ENCODE measurements at places on chromosomes 1 and 21.
A peak's percentile ranks its signal among the peaks of the same experiment; 100 is the strongest.

GRCh38 chr1:119542492-119542946, 35.5 kb downstream of the HSD3B1 start:
- DNase-seq: no peak

- DNase-seq: peak; percentile 36
Observed at GRCh38 chr1:31704271-31705079, 658 bp upstream of the COL16A1 start.

DNA sequence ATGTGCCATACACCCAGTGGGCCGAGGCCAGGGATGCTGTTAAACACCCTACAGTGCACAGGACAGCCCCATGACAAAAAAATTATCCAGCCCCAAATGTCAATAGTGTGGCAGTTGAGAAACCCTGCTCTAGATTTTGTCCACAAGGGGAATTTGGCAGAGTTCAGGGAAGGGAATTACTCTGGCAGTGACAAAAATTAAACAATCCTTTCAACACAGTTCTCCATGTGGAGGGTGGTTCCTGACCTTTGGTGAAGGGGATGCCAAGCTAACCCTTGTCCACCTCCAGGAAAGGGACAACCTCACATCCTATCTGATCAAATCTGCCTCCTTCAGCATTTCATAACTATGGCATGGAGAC, 28.4 kb upstream of the CD84 start:
- no peak for DNase-seq

DNA sequence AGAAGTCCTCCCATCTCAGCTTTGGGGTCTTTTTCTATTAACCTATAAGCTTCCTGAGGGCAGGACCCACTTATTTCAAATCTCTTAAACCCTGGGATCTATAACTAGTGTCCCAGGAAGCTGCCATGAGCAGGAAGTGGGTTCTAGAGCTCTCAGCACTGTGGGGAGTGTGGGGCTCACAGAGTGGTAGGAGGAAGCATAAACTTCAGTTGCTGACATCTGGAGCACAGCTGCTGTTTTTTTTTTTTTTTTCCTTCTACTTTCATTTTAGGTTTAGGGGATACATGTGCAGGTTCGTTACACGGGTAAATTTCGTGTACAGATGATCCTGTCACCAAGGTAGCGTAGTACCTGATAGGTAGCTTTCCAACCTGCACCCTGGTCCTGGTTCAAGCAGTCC, 59.3 kb downstream of the AK4 start:
- no peak for DNase-seq

DNA sequence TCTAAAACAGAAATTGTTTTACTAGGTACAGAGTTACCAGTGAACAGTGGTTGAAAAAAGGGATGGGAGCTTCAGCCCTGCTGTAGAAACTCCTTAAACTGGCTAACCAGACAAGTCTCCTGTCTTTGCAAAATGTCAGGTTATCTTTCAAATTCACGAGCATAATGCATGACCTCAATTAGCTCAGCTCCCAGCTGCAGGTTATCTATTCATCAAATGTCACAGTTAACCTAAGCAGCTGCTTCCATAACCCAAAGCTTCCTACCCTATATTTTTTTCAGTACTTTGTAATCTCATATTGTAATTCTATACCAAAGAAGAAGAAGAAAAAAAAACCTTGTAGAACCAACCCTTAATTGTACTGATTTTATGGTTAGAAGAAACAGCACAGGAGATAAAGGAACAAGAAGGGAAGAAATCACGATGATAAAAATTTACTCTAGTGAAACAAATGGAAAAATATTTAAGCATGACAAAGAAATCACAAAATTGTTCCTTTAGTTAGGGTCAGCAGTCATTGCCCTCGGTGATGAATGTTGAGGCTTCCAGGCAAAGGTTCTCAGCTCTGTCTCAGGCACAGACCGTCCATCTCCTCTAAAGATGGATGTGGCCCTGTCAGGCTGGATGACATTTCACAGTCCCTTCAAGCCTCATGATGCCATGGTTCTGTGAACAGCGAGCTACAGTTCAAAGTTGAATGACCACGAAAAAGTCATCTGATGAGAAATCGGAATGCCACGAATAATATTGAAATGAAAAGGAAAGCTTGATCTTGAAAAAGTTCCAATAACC, 95.9 kb downstream of the PLD5 start:
- no peak for DNase-seq

- no peak for DNase-seq
Observed at GRCh38 chr1:31626223-31627207, 9.0 kb downstream of the HCRTR1 start.

DNA sequence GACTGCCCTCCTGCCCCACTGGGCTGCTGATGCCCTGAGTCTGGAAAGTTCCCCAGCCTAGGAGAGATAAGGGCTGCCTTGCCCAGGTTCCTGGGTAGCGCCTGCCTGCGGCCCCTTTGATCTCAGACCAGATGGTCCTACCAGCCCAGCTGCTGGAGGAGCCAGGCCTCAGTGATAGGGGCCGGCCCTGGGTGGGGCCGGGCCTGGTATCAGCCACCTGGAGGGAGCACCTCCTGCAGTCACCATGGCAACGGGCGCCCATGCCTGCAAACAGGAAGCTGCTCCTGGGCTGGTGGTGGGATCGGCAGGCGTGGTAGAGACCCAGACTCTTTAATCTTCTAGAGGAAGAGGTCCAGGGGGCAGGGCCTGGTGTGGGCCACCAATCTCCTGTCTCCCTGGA, 119.7 kb upstream of the WNT4 start:
- no peak for DNase-seq

GRCh38 chr1:149846042-149846441, 53.3 kb upstream of the BOLA1 start:
- DNase-seq: no peak

DNA sequence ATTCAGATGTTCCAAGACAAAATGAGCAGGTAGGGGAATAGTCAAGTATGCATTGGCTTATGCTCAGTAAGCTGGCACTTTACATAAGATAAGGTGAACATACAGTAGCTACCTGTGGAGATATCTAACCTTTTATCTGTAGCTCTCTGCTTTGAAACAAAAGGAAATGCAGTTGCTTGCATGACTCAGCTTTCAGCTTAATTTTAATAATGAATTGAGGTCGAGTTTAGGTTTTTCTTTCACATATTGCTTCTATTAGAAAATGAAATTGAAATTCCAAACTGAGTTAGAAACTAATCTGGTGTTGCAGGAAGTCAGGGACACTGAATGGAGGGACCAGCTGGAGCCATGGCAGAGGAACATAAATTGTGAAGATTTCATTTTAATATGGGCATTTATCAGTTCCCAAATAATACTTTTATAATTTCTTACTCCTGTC, 8.3 kb downstream of the FRRS1 start:
- DNase-seq: no peak

DNA sequence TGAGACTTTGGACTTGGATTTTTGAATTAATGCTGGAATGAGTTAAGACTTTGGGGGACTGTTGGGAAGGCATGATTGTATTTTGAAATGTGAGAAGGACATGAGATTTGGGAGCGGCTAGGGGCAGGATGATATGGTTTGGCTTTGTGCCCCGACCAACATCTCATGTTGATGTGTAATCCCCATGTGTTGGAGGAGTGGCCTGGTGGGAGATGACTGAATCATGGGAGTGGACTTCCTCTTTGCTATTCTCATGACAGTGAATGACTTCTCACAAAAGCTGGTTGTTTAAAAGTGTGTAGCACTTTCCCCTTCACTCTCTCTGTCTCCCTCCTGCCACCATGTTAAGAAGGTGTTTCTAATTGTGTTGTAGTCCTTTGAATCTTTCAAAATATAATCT, 9.3 kb upstream of the PHGDH start:
- DNase-seq: no peak

DNA sequence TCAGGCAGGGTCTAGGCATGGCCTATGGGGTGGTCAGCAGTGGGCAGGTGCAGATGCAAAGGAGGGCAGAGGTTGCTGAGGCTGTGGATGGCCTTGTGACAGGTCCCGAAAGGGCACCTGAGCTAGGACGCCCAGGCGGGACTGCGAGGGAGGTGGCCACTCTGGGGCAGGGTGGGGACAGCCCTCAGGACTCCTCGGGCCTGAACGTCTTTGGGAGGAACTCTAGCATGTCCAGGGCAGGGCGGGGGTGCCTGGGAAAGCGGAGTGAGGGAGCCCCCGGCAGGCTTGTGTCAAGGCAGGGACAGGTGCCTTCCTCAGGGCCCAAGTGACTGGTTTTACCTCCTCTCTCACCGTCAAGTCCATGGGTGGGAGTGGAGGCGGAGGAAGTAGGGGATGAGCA, 125.4 kb upstream of the WNT4 start:
- no peak for DNase-seq

- peak; percentile 36 for DNase-seq
Observed at GRCh38 chr1:91851130-91852010, 34.6 kb downstream of the TGFBR3 start.

DNA sequence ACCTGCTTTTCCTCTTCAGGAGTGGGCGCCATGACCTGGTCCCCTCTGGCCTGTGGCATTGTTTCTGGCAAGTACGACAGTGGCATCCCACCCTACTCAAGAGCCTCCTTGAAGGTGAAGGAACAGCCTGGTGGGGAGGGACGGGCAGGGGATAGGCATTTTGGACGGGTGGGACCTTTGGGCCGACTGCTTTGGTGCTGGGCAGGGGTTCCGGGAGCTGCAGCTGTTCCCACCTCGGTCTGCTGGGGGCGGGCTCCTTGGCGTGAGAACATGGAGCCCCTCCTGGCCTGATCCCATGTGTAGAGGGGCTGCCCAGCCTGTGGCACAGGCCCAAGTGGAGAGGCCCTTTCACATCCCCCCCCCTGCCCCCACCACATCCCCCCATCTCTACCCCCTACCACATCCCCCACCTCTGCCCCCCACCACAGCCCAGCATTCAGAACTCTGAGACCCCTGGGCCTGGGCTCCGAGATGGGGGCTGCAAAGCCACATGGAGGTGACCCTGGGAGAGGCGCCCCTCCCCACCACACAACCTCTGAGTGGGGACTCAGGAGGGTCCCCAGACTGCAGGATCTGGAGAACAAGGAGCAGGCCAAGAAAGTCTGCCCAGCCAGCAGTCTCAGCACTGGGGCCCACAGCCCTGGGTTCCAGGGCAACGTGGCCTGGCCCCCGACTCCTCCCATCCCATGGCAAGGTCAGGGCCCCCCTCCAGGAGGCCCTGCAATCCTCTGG, 50.0 kb downstream of the KCNAB2 start:
- no peak for DNase-seq

DNA sequence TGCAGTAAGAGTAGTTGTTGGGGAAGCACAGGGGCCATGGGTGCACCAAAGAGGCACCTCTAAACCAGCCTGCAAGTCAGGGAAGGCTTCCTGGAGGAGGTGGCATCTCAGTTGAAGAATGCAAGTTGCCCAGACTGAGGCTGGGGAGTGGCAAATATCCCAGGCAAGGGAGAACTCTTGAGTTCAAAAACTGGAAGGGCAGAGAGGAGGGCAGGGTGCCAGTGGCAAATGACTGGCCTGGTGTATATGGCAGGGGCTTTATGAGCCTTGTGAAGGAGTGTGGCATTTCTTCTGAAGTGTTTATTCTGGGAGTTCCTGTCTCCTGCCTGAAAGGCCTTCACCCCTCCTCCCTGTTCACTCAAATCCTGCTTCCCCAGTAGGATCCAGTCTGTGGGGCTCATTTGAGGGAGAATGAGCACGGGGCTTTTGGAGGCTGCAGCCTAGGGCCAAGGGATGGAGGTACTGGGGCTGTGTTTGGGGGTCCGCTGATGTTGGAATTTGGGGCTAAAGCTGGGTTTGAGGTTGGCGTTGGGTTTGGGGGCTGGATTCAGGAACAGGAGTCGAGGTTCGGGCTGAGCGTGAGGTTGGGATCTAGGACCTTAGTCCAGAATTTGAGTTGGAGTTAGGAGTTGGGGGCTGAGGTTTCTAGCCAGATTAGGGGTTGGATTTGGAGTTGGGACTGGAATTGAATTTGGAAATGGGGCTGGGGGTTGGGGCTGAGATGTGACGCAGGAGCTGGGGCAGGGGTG, at the start of gene TMEM125:
Gene TMEM125 (plus strand): TSS at position 357 of the 749 bp plus-strand sequence. CDS start 2,740 bp downstream, outside the sequence.
- no peak for DNase-seq

- DNase-seq: peak; percentile 53
Observed at GRCh38 chr1:203744075-203744972, 20.7 kb upstream of the LAX1 start.

DNA sequence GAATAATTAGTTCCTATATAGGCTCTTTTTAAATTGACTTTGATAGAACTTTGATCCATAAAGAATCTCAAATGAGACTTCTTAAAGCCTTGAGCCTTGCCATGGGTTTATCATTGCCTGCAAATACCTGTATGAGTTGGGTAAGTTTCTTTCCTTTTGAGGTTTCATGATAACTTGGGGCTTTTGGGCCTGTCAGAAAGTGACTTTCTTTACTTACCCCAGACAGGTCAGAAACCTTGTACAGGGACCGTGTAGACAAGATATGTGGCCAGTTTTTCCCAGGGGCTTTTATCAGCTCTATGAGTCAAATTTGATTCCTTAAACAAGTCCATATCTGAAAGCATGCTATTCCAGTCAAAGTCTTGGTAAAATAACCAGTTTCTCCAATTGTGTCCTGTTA, 17.3 kb downstream of the KCTD3 start:
- DNase-seq: no peak

DNA sequence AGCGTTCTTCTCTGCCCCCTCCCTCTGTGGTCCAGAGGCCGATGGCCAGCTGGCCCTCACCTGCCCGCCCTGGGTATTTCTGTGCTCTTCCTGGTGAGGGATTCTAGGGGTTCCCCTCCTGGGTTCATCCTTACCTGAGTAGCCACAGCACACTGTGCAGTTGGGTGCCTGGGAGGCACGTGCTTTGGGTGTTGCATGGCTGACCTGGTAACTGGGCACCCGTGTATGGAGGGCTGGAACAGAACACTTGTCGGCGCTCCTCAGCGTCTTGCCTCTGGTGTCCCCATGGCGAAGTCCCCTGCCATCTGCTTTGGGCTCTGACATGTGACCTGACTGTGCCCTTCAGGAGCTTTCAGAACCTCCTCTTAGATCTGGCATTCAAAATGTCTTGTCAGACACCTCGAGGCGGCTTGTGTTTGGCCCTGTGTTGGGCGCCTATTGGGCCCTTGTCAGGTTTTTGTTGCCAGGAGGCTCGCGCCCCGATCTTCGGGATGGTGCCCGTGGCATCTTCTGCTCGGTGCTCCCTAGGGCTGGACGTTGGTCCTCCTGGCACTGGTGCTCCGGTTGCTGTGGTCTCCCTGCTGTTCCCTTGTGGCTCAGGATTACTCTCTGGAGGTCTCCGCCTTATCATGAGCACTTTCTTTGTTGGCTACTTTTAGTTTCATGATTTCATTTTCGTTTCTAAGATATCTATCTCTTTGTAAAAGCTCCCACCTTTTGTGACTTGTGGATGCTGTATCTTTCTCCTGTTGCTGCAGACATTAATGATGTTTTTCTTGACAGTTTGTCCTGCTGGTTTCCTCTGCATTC, 28.5 kb downstream of the SKI start:
- DNase-seq: no peak

GRCh38 chr1:62844030-62844429, 60.1 kb downstream of the ATG4C start:
- DNase-seq: no peak
